ENCODE measurements at places on chromosomes 12 and 14.

- DNase-seq, result no peak
Measured at GRCh38 chr12:102527171-102527720, 46.9 kb upstream of the IGF1 start.

- DNase-seq, result no peak
Measured at GRCh38 chr12:131102991-131103668, 149.4 kb downstream of the ADGRD1 start.

GRCh38 chr12:118398940-118399339, 22.6 kb downstream of the SUDS3 start:
- no peak for DNase-seq

DNA sequence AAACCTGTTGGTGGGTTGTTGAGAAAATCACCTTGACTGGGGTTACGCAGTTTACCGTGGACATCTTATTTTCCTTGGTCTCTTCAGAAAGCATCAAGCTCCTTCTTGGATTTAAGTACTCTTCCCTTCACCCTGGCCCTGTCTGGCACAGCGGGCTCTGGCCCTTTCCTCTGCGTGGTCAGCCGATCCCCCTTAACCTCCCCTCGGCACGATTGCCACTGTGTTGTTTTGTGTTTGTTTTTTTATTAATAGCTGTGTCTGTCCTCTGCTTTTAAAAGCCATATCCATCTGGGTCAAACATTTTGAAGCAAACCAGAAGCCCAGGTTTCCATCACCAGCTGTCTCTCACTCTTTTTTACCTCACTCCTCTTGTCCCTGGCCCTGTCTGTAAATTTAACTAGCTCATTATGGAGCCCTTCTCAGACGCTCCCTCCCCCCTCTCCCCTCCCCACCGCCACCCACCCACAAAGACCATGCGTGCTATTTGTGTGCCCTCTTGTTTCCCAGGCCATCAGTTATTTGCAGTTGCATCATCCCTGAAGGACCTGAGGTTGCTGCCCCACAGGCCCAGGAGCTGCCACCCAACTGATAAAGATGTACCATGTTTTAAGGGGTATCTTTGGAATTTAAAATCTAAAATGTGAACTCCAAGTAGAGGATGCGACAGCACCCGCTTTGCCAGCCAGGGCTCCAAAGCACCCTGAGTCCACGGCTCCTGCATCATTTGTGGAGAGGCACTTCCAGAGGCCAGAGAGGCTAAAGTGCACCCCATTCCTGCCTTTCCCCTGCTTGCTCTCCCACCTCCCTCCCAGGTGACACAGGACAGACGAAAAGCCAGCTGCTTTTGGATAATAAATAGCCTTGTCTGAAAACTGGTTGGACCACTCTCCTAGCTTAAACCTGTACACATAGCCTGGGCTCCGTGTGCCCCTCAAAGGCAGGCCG, 3.9 kb downstream of the BCL11B start:
- DNase-seq, result no peak

DNA sequence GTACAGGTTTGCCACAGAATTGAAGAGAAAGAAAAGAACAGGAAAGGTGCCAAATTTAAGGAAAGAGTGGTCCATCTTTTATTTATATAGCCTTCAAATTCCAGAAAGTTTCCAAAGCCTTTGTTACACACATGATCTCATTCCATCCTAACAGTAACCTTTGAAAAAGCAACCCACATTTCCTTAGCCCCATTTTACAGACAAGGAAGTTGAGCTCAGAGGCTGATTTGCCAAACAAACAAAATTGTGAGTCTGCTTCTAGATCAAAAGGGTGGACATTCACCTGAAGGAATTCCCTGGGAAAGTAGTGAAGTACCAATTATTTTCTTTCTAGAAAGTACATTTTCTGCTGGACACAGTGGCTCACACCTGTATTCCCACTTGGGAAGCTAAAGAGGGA, 32.0 kb downstream of the KICS2 start:
- DNase-seq, result no peak

DNA sequence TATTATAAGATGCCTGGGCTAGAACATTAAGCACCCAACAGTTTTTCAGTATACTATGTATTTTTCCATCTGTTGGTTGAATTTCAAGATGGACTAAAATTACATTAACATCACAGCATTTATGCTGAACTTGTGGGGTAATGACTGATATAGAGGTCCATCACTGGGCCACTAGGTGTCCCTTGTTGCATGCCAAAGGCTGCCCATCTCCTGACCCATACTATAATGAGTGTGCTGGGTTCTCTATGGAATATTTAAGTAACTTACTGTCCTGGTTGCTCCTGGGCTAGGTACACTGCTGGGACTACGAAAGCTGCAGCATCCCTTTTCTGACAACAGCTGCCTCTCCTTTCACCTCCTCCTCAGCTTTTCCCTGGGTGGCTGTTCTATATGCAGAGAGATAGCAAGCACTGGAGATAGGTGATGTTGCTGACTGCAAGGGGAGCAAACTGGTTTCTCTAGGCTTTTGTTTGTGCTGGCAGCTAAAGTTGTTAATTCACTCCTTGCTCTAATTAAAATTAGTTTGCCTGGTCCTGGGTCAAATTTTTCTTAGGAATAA, 138.6 kb upstream of the TRHDE start:
- DNase-seq, result no peak

- peak; percentile 3 for DNase-seq
Measured at GRCh38 chr12:119412811-119413794, 78.6 kb downstream of the CCDC60 start.

DNA sequence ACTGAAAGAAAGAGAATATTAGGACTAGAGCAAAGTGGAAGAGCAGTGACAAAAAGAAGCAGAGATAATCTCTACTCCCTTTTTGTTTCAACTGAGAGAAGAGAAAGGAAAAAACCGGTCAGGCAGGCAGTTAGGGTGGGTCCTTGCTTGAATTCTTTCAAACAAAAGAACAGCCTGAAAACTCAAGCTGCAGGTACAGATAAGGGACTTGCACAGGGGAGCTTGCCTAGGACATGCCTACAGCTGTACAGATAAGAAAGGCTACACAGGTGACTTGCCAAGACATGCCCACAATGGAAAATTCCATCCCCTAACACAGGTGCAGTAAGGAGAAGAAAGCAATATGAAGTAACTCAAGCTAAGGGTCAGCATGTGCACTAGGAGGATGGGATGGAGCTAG, 532.2 kb upstream of the MIS18BP1 start:
- no peak for DNase-seq

- DNase-seq, result no peak
Measured at GRCh38 chr14:28001002-28001401, 765.6 kb upstream of the FOXG1 start.

- DNase-seq, result no peak
Measured at GRCh38 chr12:106131676-106132075, 7.1 kb downstream of the NUAK1 start.

DNA sequence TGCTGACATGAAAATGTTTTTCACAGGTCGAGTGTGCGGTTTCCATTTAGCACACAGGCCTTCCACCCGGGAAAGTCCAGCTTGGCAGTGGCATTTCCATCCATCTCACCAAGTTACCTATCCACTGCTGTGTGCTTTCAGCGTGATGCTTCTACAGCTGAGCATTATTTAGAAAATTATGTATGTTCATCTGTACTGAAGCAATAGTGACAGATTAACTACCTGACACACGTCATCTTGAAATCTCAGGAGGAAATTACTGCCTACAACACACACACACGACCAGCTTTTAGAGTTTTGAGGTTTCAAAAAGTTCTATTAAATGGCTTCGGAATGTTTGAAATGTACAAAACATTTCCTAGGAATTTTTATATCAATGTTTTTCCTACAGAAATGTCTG, 39.4 kb downstream of the IFNG-AS1 start:
- no peak for DNase-seq

GRCh38 chr12:16606201-16606849, 363 bp upstream of the LMO3 start:
- DNase-seq, result peak; percentile 47

DNA sequence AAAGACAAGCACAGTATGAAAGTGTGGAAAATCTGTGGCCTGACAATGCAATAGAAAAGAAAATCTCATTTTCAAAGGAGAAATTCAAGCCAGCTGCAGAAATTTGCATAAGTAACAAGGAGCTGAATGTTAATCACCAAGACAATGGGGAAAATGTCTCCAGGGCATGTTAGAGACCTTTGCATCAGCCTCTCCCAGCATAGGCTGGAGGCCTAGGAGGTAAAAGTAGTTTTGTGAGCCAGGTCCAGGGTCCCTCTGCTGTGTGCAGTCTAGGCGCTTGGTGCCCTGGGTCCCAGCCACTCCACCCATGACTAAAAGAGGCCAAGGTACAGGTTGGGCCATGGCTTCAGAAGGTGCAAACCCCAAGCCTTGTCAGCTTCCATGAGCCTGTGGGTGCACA, 58.3 kb downstream of the TESPA1 start:
- DNase-seq, result no peak

- peak; percentile 65 for DNase-seq
Measured at GRCh38 chr12:110199339-110200123, 75.4 kb downstream of the IFT81 start.

- peak; percentile 97 for DNase-seq
Measured at GRCh38 chr12:60148109-60148508, 552.3 kb downstream of the SLC16A7 start.

DNA sequence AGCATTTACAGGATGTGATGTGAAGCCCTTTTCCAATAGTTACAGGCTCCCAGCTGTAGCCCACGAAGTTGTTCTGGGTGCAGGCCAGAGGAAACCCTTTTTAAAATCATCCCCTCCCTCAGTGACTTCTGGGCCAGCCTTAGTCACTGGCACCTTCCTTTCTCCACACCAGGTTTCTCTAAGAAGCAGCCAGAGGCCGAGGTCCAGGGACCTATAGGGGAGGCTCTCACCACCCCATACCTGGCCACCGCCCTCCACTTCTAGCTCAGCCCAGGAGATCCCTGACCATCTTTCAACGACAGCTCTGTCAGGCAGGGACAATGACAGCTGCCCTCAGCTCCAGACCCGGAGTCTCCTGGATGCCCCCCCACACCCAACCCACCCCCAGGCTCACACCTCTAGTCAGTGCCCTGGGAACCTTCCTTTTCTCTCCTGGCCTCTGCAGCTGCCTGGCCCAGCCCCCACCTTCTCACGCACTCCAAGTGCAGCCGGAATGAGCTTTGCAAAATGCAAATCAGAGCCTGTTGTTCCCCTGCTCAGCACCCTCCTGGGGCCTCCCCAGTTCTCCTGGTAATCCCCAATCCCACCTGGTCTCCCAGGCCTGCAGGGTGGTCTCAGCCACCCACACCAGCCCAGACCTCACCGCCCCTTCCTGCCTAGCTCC, 46.7 kb downstream of the TESC start:
- DNase-seq, result no peak

DNA sequence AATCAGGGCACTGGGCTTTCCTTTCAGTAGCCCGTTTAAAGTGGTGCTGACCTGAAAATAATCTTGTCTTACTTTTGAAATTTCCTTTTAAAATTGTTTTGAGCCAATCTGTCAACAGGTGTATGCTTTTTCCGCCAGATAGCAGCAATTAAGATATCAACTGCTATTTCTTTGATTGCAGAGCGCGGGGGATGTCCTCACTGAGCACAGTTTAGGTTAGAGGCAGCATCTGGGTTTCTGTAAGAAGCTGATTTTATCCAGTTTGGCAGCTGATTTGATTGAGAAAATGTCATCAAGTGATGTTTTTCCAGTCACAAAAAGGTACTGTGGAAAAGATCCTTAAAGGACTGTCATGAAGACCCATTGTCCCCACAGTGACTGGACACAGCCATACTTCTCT, 371.8 kb downstream of the ADAMTS20 start:
- DNase-seq, result no peak

DNA sequence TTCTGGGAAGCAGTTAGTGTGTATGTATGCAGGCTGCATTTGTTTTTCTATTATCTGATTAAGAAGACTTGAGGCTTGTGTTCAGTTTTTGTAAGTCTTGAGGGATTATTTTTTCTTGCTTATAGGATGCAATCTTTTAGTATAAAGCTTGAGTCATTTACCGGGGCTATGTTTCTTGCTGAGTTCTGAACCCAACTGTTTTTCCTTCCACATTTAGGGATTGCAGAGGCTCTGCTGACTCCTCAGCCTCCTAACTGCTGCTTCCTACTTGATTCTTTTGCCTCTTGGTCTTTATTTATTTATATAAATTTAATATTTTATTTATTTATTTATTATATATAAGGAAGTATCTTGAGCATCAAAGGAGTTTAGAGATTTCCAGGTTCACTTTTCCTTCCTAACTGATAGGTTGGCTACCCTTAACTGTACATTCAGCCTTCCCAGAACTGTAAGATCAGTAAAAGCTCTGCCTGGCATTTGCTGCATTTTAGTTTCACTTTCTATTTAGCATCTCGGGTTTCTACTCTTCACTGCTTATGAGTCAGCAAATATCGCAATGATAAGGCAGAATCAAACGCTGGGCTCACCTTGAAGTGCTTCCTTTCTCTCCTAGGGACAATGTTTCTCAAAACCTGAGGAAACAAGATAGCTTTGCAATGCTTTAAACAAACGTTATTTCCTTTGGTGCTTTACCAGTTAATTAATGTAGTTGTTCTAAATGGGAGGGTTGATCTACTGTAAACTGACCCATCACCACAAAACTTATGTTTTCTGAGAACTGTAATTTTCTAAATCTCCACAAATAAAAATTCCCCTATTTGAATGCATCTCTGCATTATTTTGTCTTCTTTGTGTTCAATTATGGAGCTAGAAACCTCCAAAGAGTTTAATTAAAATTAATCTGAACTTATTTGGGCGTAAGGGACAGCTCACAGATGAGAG, 1183.7 kb upstream of the TMEM132C start:
- peak; percentile 79 for DNase-seq

DNA sequence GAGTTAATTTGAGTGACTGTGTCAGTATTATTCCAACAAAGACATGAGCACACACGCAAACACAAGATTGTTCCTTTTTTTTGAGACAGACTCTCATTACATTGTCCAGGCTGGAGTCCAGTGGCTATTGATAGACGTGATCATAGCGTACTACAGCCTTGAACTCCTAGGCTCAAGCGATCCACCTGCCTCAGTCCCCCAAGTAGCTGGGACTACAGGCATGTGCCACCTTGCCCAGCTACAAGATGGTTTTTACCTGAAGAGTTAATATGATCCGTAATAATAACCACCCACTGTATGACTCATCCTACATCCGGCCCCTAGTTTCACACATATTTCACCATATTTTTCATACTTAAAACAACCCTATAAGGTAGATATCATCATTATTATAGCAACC, 26.8 kb downstream of the BCAT1 start:
- DNase-seq, result no peak

DNA sequence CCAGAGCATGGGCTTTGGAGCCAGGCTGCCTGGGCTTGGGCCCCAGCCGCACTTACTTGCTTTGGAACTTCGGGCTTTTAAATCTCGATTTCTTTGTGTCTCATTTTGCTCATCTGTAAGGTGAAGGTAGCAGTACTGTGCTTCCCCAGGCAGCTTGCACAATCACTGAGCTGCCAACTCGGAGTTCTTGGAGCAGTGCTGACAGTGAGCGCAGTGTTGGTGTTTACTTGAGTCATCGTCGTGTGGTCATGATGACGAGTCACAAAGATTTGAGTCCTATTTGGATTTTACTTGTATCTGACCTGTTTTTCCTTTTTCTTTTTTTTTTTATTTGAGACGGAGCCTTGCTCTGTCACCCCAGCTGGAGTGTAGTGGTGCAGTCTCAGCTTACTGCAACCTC, 31.3 kb upstream of the ATF1 start:
- peak; percentile 95 for DNase-seq

- DNase-seq, result no peak
Measured at GRCh38 chr14:69595336-69595735, 16.1 kb upstream of the SUSD6 start.

Measured in HCEC 1CT (cell line).